ENCODE measurements at places on chromosomes 13 and 19.

DNA sequence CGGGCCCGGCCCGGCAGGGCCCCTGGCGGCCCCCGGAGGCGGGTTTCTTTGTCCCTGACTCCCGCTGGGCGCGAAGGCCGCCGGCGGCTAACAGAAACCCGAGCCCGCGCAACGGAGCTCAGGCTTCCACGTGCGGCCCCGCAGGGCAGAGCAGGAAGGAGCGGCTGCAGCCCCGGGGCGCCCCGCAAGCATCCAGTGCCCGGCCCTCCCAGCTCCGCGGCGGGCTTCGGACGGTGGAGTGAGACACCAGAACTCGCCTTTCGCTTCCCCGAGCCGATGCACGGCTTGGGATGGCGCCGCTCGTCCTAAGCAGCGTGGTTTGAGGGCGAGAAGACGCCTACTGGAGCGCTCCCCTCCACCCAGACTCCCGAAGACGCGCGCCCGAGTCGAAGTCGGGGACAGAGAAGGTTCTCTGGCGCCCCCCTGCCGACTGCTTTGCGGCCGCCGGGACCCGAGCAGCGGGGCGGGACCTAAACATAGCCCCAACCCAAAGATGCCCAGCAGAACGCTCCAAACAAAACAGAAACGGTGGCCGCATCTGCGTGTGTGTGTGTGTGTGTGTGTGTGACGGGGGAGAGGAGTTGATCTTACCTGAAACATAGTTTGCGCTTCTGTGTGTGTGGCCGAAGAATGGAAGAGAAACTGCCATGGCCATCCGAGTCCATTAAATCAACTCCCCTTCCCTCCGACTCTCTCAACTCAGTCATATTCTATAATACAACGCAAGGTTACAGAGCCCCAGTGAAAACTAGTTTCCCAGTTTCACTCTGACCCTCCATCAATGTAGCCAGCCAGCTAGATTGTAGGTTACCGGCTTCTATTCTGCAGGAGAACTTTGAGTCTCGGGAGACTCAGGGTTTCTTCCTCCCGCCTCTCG, 629 bp upstream of the FGF9 start:
- peak; percentile 57 for DNase-seq

DNA sequence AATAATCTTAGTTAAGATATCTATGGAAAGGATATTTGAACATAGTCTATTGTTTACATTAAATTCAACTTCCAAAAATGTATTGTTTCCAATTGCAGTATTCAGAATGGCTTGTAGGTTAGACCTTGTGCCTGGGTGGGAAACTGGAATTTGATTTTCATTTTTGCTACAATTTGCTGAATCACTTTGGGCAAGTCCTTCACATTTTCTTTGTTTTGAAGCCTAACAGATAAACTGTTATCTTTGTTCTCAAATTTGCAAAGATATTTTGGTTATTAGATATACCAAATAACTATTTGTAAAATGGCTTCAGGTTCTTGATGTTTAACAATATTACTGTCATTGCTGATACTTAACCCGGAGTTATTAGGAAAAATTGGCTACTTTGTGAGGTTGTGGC, 82.6 kb downstream of the WDFY2 start:
- no peak for DNase-seq

GRCh38 chr13:66139701-66140100, 1090.4 kb downstream of the PCDH9 start:
- DNase-seq = no peak

DNA sequence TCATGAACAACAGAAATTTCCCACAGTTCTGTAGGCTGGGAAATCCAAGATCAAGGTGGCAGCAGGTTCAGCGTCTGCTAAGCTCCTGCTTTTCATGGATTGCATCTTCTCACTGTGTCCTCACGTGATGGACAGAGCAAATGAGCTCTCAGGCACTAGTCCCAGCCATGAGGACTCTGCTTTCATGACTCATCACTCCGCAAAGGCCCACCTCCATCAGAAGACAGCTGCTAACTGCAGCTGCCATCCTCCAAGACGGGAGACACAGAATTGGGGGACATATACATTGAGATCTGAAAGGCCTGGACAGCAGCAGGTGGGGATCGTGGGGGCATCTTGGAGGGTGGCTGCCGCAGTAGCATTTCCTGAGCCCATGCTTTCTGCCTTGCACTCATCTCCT, 44.4 kb upstream of the SPATA13 start:
- no peak for DNase-seq

DNA sequence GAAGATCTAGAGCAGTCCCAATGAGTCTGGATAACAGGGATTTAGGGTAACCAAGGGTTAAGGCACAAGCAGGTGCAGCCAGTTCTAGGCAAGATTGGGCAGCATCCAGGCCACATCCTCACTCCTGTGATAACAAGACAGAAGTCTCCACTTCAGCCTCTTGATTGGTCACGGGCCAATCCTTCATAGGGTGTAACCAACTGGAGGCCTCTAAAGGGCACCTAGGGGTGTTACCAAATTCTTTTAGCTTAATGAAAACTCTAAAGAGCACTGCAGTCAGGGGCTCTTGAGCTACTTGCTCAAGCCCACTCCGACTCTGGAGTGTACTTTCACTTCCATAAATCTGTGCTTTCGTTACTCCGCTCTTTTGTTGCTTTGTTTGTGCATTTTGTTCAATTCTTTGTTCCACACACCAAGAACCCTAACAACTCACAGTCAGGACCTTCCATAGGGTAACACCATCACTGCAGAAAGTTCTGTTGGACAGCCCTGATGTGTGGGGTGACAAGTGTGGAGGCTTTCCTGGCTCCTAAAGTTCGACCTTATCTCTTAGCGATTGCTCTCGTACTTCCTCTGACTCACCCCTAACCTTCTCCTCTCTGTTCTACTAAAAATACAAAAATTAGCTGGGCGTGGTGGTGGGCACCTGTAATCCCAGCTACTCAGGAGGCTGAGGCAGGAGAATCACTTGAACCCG, 36.1 kb downstream of the ZSWIM9 start:
- no peak for DNase-seq

- DNase-seq = no peak
These were observed 34.3 kb downstream of the RYR1 start for GRCh38 chr19:38467541-38468525.

DNA sequence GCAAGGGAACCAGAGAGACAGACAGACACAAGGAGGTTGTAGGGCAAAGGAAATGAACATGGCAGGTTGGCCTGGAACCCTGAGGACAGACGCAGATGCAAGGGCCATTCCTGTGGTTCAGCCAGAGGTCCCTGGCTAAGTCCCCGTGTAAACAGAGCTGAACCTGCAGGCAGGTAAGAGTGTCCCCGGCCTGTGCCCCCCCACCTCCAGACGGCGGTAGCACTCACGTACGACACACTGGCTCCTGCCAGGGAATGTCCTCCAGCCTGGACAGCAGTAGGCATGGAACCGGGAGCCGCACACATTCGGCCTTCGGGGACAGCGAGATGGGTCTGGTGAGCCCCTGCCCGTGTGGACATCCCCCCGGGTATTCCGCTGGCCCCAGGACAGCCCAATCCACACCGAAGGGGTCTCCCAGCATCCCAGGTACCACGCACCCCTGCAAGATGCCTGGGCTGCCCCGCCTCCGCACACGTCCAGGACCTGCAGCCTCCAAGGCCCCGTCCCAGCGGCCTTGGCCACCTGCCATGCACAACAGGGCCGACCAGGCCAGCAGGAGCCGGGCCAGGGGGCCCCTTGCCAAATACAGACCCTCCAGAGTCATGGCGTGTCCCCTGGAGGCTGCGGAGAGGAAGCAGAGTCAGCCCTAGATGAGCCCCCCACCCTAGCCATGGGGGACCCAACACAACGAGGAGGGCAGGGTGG, 2.4 kb downstream of the FBN3 start:
- no peak for DNase-seq

DNA sequence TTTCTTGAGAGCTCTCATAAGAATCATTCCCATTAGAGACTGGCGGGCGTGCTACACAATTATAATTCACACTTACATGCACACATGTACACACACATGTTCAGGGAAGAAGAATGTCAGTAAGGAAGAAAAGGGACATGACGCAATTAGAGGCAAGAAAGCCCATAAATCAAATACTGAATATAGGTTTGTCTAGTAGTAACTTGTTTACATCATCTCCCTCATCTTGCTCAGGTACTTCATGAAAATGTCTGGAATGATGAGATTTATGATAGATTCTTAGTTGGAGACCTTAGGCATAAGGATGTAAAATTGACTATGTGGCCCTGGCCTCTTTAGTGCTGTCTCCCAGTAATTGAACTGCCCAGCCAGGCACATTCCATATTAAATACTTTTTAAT, 628.0 kb upstream of the PCDH20 start:
- DNase-seq = no peak

GRCh38 chr13:41491436-41491835, 34.1 kb downstream of the RGCC start:
- DNase-seq = no peak

GRCh38 chr13:112679381-112679780, 10.5 kb upstream of the ATP11A start:
- no peak for DNase-seq

DNA sequence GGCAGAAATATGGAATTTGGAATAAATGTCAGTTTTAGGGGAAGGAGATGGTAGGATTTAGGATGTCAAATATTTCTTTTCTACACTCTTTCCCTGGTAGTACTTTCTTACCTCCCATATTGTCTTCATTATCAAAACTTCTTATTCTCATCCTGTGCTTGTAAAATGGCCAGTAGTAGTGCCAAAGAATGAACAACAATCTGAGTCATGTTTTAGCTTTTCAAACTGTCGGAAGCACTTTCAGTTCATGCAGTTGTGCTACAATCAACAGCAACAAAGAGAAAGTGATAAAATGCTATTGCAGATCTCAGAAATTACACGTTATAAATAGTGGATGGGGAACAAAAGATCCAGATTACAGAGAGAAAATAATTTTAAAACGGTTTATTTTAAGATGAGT, 193.7 kb upstream of the RXFP2 start:
- DNase-seq = no peak

DNA sequence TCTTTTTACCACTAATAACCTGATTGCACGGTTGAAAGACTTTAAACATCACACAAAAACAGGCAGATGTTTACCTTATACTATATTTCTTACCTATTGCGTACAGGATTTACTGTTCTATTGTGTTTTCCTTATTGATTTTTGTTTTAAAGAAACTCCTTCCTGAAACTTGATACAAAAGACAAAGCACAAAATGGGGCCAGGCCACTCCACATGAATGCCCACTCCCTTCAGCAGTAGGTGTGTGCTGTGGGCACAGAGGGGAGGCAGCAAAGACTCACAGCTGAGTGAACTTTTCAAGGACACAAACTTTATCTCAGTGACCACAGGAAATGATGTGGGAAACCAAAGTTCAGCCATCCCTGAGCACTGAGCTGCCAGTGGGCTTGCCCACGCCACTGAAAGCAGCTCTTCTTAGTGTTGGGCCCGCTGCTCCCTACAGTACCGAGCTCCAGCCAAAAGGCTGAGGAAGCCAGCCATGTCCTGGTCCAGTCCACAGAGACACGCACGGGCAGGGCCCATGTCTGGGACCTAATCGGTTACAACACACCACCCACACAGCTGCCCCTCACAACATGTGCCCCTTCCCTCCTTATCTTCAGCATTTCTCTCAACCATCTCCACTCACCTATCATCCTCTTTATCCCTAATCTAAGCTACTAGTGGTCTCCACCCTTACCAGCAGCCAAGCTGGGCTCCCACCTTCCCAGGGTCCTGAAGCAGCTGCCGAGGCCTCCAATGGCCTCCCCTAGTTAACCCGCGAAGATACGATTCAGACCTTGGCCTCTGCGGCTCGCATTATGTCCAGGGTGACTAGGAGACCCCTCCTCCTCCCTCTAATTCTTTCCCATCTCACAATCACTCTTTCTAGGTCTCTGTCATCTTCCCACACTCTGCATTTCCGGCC, 39.5 kb downstream of the ATP7B start:
- no peak for DNase-seq

GRCh38 chr13:84902243-84902642, 897.0 kb downstream of the SLITRK6 start:
- no peak for DNase-seq

DNA sequence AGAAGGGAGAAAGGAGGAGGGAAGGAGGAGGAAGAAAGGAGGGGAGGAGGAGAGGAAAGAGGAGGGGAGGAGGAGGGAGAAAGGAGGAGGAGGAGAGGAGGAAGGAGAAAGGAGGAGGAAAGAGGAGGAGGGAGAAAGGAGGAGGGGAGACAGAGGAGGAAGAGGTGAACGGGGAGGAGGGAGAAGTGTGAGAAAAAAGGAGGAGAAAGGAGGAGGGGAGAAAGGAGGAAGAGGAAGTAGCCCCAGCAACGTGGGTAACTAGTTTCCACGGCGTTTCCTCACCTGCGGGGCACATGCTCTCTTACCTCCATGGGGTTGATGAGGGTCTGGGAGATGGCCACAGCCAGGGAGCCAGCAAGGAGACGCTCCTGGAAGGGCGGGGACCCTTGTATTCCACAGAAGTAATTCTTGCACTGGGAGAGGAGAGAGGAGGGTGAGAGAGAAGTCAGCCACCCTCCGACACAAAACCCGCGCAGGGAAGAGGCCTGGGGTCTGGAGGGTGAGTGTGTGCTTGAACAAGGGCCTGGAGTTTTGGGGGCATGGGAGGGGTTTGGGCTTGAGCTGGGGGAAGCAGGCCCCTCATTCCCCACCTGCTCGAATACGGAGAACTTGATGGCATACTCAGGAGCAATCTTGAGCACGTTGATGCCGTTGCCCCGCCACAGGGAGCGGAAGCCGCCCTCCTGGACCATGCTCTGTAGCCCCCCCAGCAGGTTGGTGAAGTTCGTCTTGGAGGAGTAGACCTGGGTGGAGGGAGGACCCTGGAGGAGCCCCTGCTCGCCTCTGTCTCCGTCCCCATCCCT, 3.9 kb downstream of the SLC25A41 start:
- DNase-seq = no peak

DNA sequence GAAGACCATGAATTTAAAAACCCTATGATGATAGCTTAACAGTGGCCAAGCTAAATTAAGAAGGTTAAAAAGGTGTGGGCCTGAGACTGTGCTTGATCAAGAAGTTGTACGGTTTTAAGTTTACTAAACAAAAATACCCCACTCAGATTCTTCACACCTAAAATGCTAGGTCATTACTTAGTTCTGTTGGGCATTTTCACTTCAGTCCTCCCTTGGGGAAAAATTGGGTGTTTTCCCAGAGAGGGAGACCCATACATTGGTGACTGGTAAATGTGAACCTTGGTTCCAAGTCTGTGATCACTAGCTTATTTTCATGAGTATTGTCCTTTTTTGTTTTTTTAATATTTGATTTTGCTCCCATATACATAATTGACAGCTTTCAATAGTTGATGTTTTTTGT, 44.4 kb downstream of the MTUS2 start:
- DNase-seq = no peak

DNA sequence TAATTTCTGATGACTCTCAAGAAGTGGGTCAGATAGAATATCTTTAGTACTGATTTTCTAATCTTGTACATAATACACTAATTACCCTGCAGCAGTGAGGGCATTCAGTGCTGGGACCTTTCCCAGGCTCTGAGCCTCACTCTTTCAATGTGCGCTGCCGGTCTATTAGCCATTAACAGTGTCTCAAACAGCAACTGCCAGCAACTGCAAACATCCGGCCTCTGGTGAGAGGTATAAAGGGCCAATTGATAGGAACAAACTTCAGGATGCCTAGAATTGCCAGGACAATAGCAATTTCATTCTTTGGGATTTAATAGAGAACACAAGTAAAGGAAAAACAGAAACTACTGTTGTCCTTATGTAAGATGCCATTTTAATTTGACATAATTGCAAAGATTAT, 604.4 kb upstream of the SPRY2 start:
- DNase-seq = no peak

GRCh38 chr13:57624565-57625435, 6.7 kb upstream of the PCDH17 start:
- DNase-seq = no peak
